Stimulated activated CD4-positive, alpha-beta T cell treated with anti-CD3 and anti-CD28 coated beads, TNF-alpha, amount 100 ng/mL, for 1 hour (primary cell): ENCODE measurements at places on chromosomes 13 and 19.

- DNase-seq, result no peak
Measured at GRCh38 chr19:19068659-19069654, 5.2 kb downstream of the SLC25A42 start.

DNA sequence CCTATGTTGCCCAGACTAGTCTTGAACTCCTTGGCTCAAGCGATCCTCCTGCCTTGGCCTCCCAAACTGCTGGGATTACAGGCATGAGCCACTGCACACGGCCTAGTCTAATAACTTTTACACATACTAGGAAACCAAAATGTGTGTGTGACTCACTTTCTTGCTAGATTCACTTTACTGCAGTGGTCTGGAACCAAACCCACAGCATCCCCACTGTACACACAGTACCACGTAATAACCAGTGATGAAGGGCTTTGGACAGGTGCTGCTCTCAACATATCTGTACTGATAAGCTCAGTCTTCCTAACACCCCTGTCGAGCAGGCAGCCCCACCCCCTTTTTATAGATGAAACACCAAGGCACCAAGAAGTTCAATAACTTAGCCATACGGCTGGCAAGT is 5.1 kb downstream of the DNMT1 start:
- DNase-seq, result no peak

DNA sequence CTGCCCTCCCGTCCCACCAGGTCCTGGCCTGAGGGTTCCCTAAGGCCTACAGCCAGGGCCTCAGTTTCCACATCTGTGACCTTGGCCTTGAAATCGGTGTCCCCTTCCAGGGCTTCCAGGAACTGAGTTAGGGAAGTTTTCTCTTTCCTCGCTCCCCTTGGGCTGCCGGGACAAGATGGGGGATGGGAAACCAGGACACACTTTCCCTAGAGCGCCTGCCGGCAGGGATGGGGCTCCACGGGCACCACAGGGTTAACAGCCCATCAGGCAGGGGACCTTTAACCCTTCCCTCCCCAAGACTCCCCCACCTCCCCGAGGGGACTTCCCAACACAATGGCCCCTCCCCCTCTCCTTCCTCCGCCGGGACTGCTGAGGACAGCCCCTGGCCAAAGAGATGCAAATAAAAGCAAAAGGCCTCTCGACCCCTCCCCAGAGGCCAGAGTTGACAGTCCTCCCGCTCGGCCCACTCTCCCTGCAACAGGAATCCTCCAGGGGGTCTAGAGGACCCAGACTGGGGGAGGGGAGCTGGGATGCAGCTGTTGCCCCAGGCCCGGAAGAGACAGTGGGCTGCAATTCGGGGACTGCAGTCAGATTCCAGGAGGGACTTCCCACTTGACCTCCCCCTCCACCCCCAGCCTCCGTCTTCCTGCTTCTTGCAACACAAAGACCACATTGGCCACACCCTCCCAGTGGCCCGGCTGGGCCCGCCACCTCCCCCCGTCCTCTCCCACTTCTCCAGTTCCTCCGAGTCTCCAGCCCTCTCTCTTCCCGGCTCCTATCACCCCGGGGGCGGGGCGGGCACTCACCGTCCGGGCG is 3.4 kb downstream of the BBC3 start:
- DNase-seq, result no peak

DNA sequence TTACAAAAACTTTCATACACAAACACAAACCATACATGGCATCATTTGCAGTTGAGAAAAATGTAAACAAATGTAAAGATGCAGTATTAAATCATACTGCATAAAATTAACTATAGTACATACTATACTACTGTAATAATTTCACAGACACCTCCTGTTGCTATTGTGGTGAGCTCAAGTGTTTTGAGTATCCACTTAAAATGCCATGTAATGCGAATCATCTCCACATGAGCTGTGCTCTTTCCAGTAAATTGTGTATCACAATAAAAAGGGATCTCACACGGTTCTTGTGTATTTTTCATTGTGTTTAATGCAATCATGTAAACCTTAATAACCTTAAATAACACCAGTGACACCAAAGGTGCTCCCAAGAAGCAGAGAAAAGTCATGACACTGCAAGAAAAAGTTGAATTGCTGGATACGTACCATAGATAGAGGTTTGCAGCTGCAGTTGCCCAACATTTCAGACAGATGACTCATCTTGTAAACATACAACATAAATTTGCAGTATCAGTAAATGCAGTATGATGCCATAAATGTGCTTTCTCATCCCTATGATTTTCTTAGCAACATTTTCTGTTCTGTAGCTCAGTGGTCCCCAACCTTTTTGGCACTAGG is 166.6 kb downstream of the RAP2A start:
- DNase-seq, result no peak

DNA sequence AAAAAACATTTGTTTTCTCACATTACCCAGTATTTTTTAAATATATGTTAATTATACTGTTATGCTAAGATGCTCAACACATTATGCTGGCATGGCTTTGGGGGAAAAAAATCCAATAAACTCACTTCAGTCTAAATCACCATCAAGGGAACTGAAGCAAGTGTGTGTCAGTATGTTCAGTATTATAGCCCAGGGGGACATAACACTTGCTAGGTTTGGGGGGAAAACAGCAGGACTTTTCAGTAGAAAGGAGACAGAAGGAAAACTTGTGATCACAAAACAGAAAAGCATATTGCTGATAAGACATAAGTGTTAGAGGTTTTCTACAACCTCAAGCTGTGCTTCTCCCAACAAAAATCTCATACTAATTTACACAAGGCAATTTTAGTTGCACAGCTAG is 1759.9 kb upstream of the PCDH20 start:
- DNase-seq, result no peak

DNA sequence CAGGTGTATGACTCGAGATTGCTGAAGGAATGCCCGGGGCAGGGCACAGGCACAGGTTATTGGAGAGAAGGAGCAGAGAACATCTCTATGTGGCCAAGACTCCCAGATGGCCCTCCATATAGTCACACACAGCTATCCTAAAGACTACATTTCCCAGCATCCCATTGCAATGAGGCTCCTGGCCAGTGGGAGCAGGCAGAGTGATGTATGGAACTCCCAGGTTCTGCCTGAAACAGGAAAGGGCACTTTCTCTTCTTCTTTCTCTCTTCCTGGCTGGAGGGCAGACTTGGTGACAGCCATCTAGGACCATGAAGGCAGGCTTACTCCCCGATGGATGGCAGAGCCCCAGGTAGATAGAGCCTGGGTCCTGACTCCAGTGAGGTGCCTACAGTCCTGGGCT is 13.5 kb downstream of the PPP1R13L start:
- no peak for DNase-seq
